ENCODE measurements at places on chromosomes 4 and X. TPM values are rescaled to one million over a fixed set of nuclear protein-coding genes. Genes with fewer than 3 reads are reported as not detected.

DNA sequence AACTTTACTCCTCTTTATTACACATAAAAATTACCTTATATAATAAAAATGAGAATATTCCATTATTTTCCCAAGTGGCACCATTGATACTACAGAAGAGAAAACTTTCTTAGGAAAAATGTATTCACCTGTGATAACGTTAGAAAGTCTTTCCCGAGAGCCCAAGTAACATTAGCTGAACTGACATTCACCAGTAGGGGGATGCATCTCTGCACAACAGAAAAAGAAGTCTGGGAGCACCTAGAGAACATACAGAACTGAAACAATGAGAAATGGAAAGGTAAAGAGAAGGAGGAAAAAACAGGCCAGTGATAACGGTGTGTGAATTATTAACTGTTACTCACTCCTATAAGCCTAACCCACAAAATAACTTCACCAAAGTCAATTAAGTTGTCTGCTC is 423.3 kb downstream of the CENPC start:
- DNase-seq, result peak; percentile 52

DNA sequence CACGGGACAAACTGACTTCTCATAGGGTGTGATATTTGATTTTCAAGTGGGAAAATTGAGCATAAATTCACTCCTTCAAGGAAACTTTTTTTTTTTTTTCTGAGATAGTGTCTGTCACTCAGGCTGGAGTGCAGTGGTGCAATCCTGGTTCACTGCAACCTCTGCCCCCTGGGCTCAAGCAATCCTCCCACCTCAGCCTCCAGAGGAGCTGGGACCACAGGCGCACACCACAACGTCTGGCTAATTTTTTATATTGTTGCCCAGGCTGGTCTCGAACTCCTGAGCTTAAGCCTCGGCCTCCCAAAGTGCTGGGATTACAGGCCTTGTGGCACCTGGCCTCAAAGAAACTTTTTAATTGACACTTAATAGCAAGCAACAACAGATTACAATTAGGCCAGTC is 13.8 kb downstream of the CLDN34 start:
- DNase-seq, result no peak

GRCh38 chrX:78746496-78746895 is 1.0 kb upstream of the LPAR4 start:
- DNase-seq, result peak; percentile 62

The ARHGAP36 gene
- 0.22 TPM for total RNA-seq
